ENCODE measurements at places on chromosomes 16 and 17. TPM values are rescaled to one million over a fixed set of nuclear protein-coding genes. Genes with fewer than 3 reads are reported as not detected.

DNA sequence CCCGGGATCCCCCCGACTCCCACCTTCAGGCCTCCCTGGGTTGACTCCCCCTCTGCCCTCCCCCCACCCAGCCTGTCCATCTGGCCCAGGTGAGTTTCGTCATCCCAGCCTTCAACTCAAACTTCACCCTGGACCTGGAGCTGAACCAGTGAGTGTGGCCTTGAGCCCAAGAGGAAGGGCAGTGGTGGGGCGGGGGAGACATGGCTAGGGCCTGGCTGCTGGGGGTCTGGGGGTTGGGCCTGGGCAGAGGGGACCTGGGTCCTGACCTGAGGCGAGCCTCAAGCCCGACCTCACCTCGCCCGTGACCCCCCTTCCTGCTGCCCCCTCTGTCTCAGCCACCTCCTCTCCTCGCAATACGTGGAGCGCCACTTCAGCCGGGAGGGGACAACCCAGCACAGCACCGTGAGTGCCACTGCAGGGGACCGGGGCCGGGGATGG is 10.9 kb downstream of the ADAM11 start:
- no peak for DNase-seq

DNA sequence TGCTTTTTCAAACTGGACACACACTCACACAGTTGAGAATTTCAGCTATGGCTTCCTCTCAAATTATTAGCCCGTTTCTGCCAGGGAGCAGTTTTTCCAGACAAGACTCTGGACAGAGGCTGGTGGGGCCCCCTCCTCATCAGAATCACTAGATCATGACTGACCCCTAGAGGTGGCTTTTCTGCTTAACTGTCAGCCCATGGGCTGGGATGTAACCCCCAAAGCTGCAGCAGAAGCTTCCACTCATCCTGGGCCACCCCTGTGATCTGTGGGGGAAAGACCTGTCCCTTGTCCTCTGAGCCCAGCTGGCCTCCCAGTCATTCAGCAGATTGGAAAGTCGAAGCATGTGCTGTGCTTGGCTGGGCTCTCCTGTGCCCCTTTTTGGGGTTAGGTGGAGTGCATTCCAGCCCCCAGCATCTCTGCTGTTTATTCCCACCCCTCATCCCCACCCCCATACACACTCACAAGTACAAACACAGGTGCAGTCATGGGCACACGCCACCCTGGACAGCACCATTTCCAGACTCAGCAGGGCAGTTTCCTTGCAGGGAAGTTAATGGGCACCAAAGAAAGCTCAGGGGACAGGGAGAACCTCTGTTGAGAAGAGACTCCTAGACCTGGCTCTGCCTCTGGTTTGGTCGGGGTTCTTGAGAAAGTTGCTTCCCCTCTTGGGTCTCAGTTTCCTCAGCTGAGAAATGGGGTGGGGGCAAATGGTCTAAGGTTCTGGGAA is 77.6 kb upstream of the RBL2 start:
- DNase-seq = no peak

GRCh38 chr17:3950584-3950983 is 13.7 kb downstream of the ATP2A3 start:
- DNase-seq = no peak

- DNase-seq = no peak
Observed at GRCh38 chr16:87489434-87490045, 3.3 kb downstream of the ZCCHC14 start.

GRCh38 chr17:73710095-73710592 is 65.9 kb upstream of the SDK2 start:
- peak; percentile 55 for DNase-seq

GRCh38 chr16:77679901-77680300 is 42.4 kb upstream of the NUDT7 start:
- no peak for DNase-seq

DNA sequence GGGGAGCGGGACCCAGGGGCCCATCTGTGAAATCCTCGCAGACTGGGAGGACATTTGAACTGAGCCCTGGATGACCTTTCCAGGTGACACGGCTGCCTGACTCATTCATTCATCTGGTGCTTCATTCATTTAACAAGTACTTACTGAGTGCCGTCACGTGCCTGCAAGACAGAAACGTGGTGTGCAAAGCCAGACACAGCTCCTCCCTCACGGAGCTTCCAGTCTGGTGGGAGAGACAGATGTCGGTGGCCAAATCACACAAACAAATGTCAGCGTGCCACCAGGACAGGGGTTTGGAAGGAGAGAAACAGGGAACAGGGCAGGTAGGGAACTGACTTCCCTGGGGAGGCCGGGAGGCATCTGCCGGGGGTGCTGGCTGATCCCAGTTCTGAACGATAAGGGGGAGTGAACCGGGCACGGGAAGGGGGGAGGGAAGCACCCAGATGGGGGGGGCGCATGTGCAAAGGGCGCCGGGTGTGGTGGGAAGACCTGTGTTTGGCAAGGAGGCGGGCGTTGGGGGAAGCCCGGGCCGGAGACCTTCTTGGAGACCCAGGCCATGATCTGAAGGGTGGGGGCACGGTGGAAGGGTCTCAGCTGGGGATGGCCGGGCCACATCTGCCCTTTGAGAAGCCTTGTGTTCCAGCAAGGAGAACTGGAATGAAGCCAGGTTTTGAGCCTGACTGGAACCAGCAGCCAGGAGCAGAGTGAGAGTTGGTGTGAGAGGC is 93.6 kb upstream of the CIBAR2 start:
- DNase-seq = no peak

DNA sequence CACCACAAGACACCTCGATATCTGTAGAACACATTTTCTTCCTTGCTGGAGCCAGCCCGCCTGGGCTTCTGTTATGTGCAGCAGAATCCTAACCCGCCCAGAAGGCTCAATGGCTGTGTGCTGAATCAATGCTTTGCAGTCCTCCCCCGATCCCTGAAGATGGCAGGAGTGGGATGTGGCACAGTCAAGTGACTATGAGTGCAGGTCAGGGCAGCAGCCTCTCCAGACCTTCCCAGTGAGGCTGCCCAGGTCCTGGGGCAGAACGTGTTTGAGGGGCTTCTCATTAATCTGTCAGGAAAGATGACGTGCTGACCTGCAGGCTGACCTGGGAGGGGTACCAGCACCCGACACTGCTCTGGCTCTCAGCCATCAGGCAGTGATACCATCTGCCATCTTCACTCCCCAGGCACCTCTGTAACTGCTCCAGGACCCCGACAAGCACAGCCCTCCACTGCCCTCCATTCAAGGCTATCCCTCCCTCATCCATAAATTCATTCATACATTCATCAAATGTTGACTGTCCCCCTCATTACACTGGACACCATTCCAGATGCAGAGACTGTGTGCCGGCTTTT is 35.2 kb downstream of the LRRC75A start:
- no peak for DNase-seq

- DNase-seq = no peak
Observed at GRCh38 chr17:39968761-39969160, 6.0 kb downstream of the GSDMA start.

DNA sequence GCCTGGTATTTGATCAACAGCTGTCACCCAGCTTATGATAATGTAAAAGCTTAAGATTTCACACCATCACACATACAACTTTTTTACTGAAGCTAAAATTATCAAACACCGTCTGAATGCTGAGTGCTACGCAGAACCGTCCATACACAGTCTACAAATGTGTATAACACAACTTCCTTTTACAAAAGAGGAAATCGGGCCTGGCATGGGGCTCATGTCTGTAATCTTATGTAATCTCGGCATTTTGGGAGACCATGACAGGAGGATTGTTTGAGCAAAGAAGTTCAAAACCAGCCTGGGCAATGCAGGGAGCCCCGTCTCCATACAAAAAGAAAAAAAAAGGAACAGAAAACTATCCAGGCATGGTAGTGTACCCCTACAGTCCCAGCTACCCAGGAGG is 19.6 kb upstream of the QRICH2 start:
- DNase-seq = no peak

GRCh38 chr17:77602062-77602746 is 356.3 kb upstream of the TNRC6C start:
- DNase-seq = no peak

DNA sequence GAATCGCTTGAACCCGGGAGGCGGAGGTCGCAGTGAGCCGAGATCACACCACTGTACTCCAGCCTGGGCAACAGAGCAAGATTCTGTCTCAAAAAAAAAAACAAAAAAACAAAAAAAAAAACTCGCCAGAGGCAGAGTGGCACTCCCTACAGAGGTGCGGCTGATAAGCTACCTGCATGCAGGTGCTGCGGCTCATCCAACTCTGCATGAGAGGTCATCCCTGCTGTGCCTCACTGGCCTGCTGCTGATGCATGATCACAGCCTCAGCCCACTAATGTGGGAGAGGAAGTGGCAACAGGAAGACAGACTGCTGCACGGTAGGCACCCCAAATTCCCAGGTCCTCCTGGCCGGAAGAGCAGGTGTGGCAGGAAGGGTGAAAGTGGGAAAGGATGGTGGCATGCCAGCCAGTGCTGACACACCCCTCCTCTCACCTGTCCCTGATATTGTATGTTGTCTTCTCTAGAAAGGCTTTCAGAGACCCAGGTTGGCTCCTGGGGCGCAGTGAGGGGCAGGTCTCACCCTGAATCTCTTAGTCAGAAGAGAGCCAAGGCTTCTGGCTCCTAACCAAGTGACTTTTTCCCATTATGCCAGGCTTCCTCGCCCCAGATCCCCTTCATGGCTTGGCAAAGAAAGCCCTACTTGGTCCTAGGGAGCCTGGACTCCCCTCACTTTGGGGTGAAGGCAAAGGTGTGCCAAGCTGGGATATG is 11.8 kb downstream of the NXPH3 start:
- no peak for DNase-seq

GRCh38 chr16:70572050-70572925 is 48.7 kb downstream of the SF3B3 start:
- DNase-seq = no peak

DNA sequence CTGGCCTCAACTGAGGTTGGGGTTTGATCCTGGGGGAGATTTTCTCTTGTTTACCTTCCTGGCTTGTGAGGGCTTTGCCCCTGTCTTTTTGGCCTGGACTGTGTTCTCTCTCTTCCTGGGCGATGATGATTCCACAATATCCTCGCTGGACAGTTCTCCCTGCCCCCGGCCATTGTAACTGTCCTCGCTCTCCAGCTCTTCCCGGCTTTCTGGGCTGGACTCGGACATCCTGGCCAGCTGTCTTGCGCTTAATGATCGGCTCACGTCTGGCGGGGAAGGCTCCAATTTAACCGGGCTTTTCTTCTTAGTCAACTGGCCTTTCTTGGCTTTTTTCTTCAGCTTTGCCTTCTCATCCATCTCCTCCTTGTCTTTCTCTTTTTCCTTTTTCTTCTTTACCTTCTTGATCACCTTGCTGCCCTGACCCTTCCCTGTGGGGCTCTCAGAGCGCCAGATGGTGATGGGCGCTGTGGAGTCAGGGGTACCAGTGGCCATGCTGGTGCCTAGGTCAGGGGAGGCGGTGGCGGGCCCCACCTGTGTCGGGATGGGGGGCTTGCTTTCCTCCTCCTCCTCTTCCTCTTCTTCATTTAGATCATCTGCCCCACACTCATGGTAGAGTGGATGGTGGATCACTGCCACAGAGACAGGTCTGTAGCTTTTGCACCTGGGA is 8.0 kb downstream of the PROCA1 start:
- DNase-seq = no peak

DNA sequence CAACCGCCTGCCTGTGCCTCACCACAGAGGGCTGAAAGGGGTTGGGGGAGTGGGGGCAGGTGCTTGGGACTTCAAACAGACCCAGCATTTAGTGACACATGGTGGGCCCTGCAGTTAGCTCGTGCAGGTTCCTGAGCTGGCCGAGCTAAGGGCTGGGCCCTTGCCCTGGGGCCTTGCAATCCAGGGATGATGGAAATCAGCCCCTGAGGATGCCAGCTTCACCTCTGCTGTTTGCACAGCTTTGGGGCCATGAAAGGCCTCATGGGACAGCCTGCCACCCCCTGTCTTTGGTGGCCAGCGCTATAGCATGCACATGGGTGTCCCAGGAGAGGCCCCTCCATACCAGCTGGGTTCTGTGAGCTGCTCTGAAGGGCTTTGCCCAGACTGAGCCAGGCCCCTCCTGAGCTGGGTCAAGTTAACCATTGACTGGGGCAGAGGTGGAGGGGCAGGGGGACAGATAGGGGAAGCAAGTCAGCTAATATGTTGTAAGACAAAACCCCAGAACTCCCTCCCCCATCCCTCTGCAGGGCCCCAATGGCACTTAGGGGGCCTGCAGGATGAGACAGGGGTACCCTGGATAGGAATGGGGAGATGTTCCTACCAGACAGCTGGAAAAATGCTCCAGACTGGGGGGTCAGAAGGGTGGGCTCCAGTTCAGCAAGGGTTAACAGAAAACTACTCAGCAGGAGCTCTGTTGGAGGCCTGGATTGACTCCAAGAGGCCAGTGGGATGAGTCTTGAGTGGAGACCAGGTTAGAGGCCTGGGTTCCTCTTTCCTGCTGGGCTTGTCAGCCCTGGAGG is 692 bp downstream of the PRR15L start:
- no peak for DNase-seq

DNA sequence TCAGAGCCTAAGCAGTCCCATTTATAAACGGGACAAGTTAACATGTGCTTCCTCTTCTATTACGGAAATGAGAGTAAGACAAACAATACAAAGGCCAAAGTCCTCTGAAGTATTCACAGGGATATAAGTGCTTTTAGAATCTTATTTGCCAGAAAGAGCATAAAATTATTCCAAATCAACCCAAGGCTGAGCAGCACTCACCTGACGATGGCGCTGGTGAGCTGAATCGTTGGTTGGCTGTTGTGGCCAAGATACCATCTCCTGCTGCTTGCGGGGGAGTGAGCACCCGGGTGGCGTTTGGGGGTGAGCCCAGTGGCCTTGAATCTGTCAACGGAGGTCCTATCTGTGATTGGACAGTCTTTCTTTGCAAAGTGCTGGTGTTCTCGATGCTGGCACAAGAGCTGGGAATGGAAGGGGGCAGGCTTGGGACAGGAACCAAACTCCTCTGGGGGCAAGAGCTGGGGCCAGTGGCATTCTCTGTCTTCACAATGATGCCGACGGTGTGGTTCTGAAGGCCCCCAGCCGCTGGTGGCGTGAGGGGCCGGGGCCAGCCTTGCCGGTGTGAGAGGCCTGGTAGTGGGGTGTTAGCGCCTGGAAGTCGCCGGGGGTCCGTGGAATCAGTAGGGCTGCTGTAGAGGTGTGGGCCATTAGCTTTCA is 9.5 kb upstream of the DHRS13 start:
- no peak for DNase-seq

GRCh38 chr17:66547151-66547865 is 244.9 kb downstream of the PRKCA start:
- no peak for DNase-seq

- DNase-seq = no peak
Observed at GRCh38 chr17:9643611-9644010, 1.7 kb upstream of the USP43 start.

- DNase-seq = no peak
Observed at GRCh38 chr17:78251773-78252103, 20.3 kb downstream of the TMEM235 start.

GRCh38 chr16:60655514-60656153 is 1380.6 kb downstream of the CDH8 start:
- DNase-seq = no peak

- no peak for DNase-seq
Observed at GRCh38 chr17:69175625-69176456, 34.1 kb upstream of the ABCA6 start.

GRCh38 chr17:55717898-55718735 is 4.5 kb downstream of the TMEM100 start:
- DNase-seq = peak; percentile 31

The SEPTIN12 gene
- total RNA-seq = not detected

The EPN3 gene
- not detected for total RNA-seq

The TBC1D3I gene
- total RNA-seq = 1.1 TPM

The PMFBP1 gene
- total RNA-seq = 0.23 TPM

The ALOX15B gene
- 0.10 TPM for total RNA-seq

The CCDC144A gene
- total RNA-seq = 0.38 TPM

The TEPSIN gene
- 92.9 TPM for total RNA-seq

The CREBBP gene
- 122 TPM for total RNA-seq

The ARMC5 gene
- total RNA-seq = 16.6 TPM

The CEP295NL gene
- total RNA-seq = 0.36 TPM

The KRT25 gene
- total RNA-seq = not detected

The MYH2 gene
- total RNA-seq = not detected

The TBC1D3E gene
- not detected for total RNA-seq

Measured in T-cell (primary cell).